Cerebellar cortex (tissue), 1 donor: ENCODE measurements at places on chromosomes 5 and 9.
A peak's percentile ranks its signal among the peaks of the same experiment; 100 is the strongest.

DNA sequence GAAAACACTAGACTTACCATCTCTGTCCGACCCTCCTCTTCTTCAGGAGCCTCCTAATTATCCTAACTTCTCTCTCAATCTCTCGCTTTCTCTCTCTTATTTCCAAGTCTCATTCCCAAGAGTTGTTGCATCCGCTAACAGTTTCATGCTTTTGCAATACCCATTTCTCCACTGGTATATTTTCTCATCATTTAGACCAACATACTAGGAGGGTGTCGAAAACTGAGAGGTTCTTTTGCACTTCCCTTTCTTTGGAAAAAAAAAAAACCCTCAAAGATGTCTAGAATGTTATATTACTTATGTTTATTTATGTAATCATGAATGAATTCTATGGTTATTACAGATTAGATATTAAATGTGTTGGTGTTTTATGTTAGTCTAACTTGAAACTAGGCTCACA lies 35.9 kb downstream of the SPZ1 start:
- no peak for DNase-seq

DNA sequence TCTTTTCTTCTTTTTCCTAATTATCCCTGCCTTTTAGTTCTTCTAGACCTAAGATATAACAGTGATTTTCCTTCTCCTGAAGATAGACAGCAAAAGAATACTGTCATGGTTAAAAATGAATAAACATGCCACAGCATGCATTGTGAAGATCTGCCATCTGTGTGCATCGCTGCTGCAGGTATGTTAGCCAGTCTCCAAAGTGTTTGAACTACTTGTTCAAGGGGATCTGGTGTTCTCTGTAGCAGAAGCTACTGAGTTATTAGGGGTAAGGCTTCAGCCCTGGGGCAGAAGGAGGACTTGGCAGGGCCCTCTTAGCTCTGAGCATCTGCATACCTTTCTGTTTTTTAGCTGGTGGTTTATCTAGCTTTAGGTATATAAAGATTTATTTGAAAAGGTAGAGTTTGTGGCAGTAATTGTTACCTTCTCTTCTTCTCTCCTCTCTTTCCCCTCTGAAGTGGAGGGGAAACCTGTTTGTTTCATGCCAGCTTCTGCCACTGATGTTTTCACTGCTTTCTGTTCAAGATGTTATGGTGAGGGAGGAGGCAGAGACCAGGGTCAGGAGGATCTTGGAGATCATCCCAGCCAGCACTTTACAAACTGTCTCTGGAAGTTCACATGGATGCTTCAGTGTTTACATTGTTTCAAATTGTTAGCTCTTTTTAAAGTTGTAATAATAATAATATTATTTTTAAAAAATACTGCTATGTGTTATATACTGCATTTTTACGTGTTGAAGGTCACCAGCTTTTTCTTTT lies 25.2 kb downstream of the GALNT10 start:
- no peak for DNase-seq

DNA sequence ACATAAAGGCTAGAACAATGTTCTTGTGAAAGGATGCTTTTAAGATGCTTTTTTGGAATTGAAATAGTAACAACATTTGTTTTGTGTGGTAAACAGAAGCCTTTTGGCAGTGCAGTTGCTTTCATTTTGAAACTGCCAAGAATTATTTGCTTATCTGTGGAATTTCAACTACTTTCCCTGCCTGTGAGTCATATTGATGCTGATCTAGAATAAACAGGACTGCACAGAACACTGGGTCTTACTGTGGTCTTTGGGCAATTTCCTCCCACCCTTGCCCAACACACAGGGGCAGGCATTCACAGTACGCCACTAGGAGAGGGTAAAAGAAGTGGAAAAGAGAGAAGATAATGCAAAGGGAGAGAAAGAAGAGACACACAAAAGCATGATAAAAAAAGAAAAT lies 483.7 kb downstream of the ELAVL2 start:
- DNase-seq: no peak

GRCh38 chr5:124546643-124547042 lies 199.8 kb downstream of the ZNF608 start:
- DNase-seq: no peak

- peak; percentile 11 for DNase-seq
These were observed 794 bp upstream of the LRRC14B start for GRCh38 chr5:190366-191035.

GRCh38 chr9:132409828-132410528 lies at the start of gene CFAP77:
CFAP77 (plus strand) TSS chr9:132410211; CDS start chr9:132410272, 61 bp downstream.
- peak; percentile 41 for DNase-seq

GRCh38 chr5:64826541-64826940 lies 57.8 kb downstream of the CWC27 start:
- DNase-seq: no peak

DNA sequence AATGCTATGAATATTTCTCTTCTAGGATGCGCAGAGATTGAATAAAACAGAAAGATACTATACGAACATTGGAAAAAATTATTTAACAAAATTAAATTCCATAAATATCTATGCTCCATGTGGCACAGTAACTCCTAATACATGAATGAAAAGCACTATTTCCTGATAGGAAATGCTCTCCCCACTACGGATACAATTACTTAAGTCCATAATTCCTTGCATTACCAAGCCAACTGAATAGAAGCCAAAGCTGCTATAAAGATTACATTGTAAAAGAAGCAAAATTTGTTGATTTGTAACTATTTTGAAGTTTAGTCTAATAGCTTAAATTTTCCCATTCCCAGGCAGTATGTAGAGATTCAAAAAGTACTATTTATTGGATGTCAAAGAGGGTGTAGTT lies 61.8 kb upstream of the SNX2 start:
- no peak for DNase-seq

- no peak for DNase-seq
These were observed 134.4 kb downstream of the CACNA1B start for GRCh38 chr9:138011951-138012500.

DNA sequence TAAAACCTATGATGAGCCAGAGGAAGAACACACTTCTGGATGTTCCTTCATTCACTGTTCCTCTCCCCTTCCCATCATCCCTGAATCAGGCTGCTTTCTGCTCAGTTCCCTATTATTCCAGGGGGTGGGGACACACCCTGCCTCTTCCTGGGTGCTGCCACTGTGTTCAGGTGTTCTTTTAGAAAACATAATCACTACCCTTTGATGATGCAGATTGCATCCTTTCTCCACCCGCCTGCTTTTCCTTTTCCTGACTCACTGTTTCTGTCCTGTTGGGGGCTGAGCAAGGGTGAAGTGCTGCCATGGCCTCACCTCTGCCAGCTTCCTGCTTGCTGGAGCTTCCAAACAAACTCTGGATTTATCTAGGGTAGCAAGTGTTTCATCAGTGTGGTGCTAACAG lies 331.9 kb upstream of the GRIA1 start:
- no peak for DNase-seq

GRCh38 chr9:90872835-90873294 lies 71.2 kb downstream of the SYK start:
- DNase-seq: no peak

DNA sequence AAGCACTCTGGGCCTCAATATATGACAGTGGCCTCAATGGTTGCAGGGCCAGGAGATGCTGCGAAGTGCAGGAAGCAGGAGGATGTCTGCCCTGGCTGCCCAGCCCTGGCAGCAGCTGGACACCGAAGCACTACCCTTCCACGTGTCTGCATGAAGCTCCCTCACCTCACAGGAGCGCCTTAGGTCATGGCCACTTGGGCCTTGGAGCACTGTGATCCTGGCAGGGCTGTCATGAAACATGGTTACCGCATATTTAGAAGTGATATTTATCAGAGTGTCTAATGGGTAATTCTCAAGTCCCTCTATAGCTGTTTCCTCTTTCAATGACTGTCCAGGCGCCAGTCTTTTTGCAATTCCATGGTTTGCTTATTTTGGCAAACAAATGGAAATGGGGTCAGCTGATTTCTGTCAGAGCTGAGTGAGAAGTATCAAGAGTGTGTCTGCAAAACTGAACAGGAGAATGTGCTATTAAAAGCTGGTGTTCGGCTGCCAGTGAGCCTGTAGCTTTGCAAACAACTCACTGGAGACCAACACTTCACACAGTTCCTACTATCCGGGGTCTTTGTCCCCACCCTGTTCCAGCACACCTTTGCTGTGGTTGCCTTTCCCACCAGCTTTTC lies 285.9 kb downstream of the KIF4B start:
- no peak for DNase-seq

GRCh38 chr9:127589955-127590370 lies 22.1 kb upstream of the STXBP1 start:
- peak; percentile 92 for DNase-seq

DNA sequence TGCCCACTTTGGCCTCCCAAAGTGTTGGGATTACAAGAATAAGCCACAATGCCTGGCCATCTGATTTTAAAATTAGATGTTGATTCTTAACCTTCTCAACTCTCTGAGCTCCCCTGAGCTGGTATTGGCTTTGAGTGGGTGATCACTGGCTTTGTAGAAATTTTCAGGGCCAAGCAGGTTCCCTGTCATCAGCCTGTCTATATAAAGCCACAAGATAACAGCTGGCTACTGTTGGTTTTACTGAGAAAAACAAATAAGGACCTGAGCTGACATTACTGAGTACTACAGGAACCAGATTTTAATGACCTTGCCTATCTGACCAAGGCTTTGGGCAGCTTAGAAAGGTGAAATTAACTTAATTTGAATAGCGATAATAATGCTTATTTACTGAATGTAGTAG lies 153.6 kb downstream of the MSX2 start:
- DNase-seq: no peak

GRCh38 chr9:8450810-8451545 lies 651.4 kb upstream of the DMAC1 start:
- DNase-seq: peak; percentile 67

DNA sequence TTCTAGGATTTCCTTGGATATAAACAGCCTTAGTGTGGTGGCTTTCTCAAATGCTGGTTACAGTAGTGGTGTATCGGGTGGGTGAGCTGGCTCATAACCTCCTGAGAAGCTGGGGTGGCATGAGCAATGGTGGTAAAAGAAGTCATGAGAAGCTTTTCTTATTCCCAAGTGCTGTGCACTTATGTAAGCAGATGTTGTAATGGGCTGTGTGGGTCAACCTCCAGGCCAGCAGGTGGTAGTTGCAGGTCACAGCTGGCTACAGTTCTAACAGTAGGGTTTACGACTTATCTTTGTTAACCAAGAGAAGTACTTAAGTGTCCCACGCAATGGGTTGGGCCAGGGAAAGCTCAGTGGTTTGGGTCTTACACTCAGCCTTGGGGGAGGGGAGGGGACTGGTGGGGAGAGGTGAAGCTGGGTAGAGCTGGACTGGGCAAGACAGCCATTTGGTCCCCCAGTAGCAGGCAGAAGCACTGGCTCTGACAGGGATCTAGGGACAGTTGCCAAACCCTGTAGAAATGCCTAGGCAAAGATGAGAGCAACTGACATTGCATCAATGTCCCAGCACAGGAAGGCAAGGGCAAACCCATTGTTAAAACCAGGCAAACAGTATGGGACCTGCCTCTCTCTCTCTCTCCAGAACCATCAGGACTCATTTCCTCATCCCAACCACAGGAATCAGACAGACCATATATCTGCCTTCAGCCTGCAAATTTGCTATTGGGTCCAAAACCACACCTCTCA lies 76.8 kb downstream of the RNF130 start:
- DNase-seq: no peak

GRCh38 chr5:89878140-89879132 lies 531.1 kb downstream of the CETN3 start:
- no peak for DNase-seq
